Ureter (tissue), 1 donor: ENCODE measurements at places on chromosomes 3 and 15. TPM values are rescaled to one million over a fixed set of nuclear protein-coding genes. Genes with fewer than 3 reads are reported as not detected.

Gene COL7A1
- 62.9 TPM for total RNA-seq

Gene IL16
- total RNA-seq: 18.5 TPM

Gene SLC22A13
- total RNA-seq: 0.68 TPM

Gene ITPKA
- total RNA-seq: 0.29 TPM

Gene PCCB
- 45.1 TPM for total RNA-seq

Gene GALK2
- total RNA-seq: 37.7 TPM
